Endothelial cell of umbilical vein (primary cell): ENCODE measurements at places on chromosomes 7 and 10. TPM values are rescaled to one million over a fixed set of nuclear protein-coding genes. Genes with fewer than 3 reads are reported as not detected.

Gene HPSE2
- not detected in 2 replicates for total RNA-seq

Gene AKR1C8
- total RNA-seq, result not detected in 2 replicates

Gene PSMG3
- total RNA-seq, result 25.5 and 28.4 TPM in 2 replicates

Gene CACNA2D1
- 38.6 and 42.1 TPM in 2 replicates for total RNA-seq

Gene CYP26A1
- total RNA-seq, result 2.1 and 4.4 TPM in 2 replicates

Gene TWIST1
- not detected in 2 replicates for total RNA-seq

Gene CAV2
- total RNA-seq, result 146 and 179 TPM in 2 replicates

Gene ZNF212
- 9.0 and 9.2 TPM in 2 replicates for total RNA-seq

Gene FAM241B
- total RNA-seq, result not detected in 2 replicates

Gene NANOS1
- total RNA-seq, result 0.40 and 0.76 TPM in 2 replicates

Gene TFEC
- 7.9 TPM in 2 replicates for total RNA-seq

Gene HYAL4
- total RNA-seq, result not detected in 2 replicates

Gene GRM3
- total RNA-seq, result not detected in 2 replicates

Gene CDC14C
- total RNA-seq, result not detected in 2 replicates
